Fibroblast of skin of back (primary cell): ENCODE measurements at places on chromosomes 3 and 15.
A peak's percentile ranks its signal among the peaks of the same experiment; 100 is the strongest.

DNA sequence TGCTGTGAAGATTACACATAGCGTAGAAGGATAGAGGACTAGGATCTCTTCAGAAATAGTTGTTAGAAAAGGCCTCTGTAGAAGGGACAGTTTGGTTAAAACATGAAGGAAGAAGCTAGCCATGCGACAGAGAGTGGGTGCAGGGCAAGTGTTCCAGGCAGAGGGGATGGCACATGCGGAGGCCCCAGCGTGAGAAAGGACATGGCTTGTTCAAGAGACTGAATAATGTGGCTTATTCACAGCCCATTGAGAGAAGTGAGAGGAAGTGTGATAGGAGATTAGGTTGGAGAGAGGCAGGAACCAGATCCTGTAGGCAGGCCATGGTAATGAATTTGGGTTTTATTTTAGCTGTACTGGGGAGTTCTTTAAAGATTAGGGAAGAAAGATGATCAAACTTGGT, 56.4 kb downstream of the NEO1 start:
- no peak for DNase-seq

GRCh38 chr15:101280007-101280406, 2.7 kb upstream of the SELENOS start:
- DNase-seq = no peak

- DNase-seq = no peak
These were observed 92.6 kb downstream of the FHIT start for GRCh38 chr3:61158667-61159066.

DNA sequence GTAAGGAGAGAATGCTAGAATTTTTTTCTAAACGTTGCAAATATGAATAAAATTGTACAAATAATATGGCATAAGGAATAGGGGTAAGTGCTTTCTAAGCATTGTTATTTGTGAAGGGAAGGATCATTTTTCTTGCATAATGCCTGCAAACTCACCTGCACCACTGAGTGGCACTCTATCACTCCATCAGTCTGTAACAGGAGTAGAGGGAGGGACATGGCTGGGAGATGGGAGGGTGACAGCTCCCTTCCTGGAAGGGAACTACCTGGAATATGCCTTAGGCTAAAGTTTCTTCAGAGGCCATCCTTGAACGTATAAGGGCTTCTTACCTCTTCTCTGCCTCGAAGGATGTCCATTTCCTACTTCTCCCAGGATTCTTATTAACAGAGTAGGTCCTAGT, 3.0 kb downstream of the NAALADL2 start:
- DNase-seq = no peak

GRCh38 chr3:112365636-112366035, 32.7 kb downstream of the CD200 start:
- DNase-seq = no peak

DNA sequence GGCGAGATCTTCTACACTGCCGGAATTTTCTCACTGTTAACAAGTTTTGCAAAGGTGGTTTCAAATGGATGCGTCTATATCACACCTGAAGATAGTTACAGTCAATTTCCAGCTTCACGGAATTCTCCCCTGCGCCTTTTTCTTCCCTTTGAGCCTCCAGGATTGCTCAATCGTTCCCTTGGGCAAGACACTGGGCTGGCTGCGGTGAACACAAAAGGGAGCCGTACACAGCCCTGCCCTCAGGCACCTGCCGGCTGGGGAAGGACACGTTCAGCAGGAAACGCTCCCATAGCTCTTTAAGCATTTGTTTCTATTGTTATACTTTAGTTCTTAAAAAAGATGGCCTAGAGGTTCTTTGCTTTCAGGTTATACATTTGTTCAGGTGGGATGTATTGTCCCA, 85.7 kb downstream of the C3orf70 start:
- DNase-seq = no peak

GRCh38 chr15:63022663-63023062, 19.9 kb upstream of the TPM1 start:
- DNase-seq = peak; percentile 42

DNA sequence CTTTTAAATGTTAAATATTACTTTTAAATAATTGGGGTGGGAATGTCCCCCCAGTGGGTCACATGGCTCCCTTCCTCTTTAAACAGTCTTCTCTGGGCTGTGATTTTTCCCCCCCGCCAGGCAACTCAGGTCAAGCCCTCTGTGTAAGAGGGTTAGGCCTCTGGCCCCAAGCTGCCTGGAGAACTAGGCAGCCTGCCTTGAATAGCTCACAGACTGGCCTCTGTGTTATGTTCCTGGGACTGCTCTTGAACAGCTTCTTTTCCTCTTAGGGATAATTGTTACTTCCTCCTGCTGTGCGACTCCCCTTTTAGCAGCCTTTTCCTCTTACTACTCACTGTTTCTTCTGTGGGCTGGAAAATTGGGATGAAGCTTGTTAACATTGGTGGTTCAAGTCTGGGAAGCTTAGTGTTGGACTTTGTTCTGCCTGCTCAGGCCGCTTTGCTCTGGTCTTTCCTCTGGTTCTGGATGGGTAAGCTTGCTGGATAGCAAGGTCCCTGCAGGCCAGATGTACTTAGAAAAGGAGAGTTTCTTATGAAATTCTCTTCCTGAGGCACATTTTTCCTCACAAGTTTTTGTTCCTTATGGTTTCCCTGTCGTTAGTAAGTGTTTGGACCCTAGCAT, 2.2 kb downstream of the TEX264 start:
- DNase-seq = no peak

- DNase-seq = no peak
These were observed 172.2 kb upstream of the PFN2 start for GRCh38 chr3:150142936-150143335.

GRCh38 chr15:48559285-48559684, 86.2 kb downstream of the FBN1 start:
- peak; percentile 92 for DNase-seq

GRCh38 chr3:192262001-192262400, 465.3 kb downstream of the FGF12 start:
- DNase-seq = no peak

DNA sequence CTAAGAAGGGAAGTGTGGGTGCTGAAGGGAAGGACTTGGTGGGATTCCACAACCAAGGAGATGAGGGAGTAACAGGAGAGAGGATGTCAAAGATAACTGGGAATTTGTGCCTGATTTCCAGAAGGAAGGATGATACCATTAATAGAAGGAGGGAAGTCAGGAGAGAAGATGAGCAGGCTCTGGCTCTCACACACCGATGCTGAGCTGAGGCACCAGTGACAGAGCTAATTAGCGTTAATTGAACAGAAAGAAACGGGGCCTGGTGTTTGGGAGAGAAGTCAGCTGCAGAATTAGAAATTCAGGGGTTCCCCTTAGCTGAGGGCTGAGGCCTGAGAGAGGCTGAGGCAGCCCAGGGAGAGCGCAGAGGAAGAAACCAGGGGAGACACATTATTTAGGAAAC, 11.9 kb upstream of the PDIA5 start:
- DNase-seq = no peak

GRCh38 chr3:38726751-38727150, 77.3 kb upstream of the SCN5A start:
- no peak for DNase-seq
